Myometrial cell (primary cell): ENCODE measurements at places on chromosomes 7 and 10. TPM values are rescaled to one million over a fixed set of nuclear protein-coding genes. Genes with fewer than 3 reads are reported as not detected.

SORBS1 gene
- 0.35 and 0.86 TPM in 2 replicates for total RNA-seq

BMPER gene
- total RNA-seq, result under 0.01 and 0.35 TPM in 2 replicates

ACSM6 gene
- not detected in 2 replicates for total RNA-seq

STEAP2 gene
- total RNA-seq, result 2.6 and 3.9 TPM in 2 replicates

CTAGE4 gene
- 0.71 TPM in 1 of 2 replicates, not detected in the other for total RNA-seq

CCZ1 gene
- total RNA-seq, result 77.4 and 79.6 TPM in 2 replicates

CDNF gene
- total RNA-seq, result 0.86 and 3.0 TPM in 2 replicates

AKR1C4 gene
- not detected in 2 replicates for total RNA-seq

ACBD7 gene
- 3.7 and 4.3 TPM in 2 replicates for total RNA-seq

DDX50 gene
- 54.8 and 83.3 TPM in 2 replicates for total RNA-seq

ZSWIM8 gene
- 54.8 and 57.4 TPM in 2 replicates for total RNA-seq

LRRC61 gene
- 1.7 and 3.9 TPM in 2 replicates for total RNA-seq

CPN1 gene
- total RNA-seq, result not detected in 2 replicates

GSAP gene
- total RNA-seq, result 6.6 and 10.4 TPM in 2 replicates

HMX3 gene
- not detected in 2 replicates for total RNA-seq

AHR gene
- 36.3 and 36.9 TPM in 2 replicates for total RNA-seq

IDE gene
- total RNA-seq, result 18.2 and 25.2 TPM in 2 replicates

HTR5A gene
- total RNA-seq, result not detected in 2 replicates

MRPL32 gene
- total RNA-seq, result 68.6 and 71.2 TPM in 2 replicates

GBF1 gene
- total RNA-seq, result 51.6 and 52.5 TPM in 2 replicates

BAG3 gene
- total RNA-seq, result 38.1 and 40.6 TPM in 2 replicates

SLC39A12 gene
- total RNA-seq, result not detected in 2 replicates

LIPN gene
- total RNA-seq, result not detected in 2 replicates

SCART1 gene
- under 0.01 and 0.18 TPM in 2 replicates for total RNA-seq

MET gene
- 36.6 and 44.5 TPM in 2 replicates for total RNA-seq

GIMAP7 gene
- not detected in 2 replicates for total RNA-seq

AOAH gene
- not detected in 2 replicates for total RNA-seq

RAPGEF5 gene
- total RNA-seq, result 0.29 TPM in 1 of 2 replicates, not detected in the other

C7orf57 gene
- 0.18 TPM in 1 of 2 replicates, not detected in the other for total RNA-seq

PRKCQ gene
- not detected in 2 replicates for total RNA-seq

OR2A25 gene
- total RNA-seq, result not detected in 2 replicates

GBX1 gene
- not detected in 2 replicates for total RNA-seq

GTF2IRD1 gene
- total RNA-seq, result 21.4 and 25.7 TPM in 2 replicates

PMPCB gene
- total RNA-seq, result 61.7 and 62.0 TPM in 2 replicates

SAP25 gene
- total RNA-seq, result not detected in 2 replicates

HOXA10 gene
- 22.7 and 24.8 TPM in 2 replicates for total RNA-seq

ANKRD30A gene
- total RNA-seq, result not detected in 2 replicates

DKK1 gene
- total RNA-seq, result 255 and 267 TPM in 2 replicates

AGAP5 gene
- total RNA-seq, result 1.6 TPM in 1 of 2 replicates, not detected in the other
